ENCODE measurements at places on chromosomes 3 and 15.

- no peak for DNase-seq
These were observed 21.9 kb downstream of the ABTB1 start for GRCh38 chr3:127694467-127695215.

DNA sequence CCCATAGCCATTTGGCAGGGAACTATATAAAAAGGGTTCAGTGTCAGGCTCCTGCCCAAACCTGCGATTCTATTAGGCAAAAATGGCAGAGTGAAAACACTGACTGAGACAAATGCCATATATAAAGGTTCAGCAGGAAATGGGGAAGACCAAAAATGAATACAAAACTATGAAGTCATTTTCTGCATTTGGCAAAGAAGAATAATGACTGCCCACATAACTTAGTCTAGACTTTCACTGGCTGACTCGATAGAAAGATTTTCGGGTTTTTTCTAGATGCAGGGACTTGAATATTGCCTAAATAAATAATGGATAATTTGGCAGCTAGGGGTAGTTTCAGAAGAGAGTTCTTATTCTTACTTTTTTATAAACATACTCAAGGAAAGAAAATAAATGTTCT, 178.0 kb downstream of the TPRG1 start:
- peak; percentile 21 for DNase-seq

GRCh38 chr3:6448011-6448410, 412.9 kb upstream of the GRM7 start:
- DNase-seq: no peak

DNA sequence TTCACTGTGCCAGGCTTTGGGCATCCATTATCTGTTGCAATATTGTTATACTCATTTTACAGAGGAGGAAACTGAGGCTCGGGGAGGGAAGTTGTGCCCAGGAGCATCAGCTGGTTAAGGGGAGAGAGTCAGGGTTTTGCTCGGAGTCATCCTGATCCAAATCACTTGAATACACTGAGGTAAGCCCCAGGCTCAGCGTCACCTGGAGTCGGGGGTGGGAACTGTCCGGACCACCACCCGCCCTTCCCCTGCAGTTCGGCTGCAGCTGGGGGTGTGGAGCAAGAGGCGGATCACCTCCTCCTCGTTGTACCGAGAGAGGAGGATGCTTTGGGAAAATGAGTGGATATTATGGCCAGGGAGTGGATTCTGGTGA, 646 bp downstream of the HRH1 start:
- peak; percentile 18 for DNase-seq

DNA sequence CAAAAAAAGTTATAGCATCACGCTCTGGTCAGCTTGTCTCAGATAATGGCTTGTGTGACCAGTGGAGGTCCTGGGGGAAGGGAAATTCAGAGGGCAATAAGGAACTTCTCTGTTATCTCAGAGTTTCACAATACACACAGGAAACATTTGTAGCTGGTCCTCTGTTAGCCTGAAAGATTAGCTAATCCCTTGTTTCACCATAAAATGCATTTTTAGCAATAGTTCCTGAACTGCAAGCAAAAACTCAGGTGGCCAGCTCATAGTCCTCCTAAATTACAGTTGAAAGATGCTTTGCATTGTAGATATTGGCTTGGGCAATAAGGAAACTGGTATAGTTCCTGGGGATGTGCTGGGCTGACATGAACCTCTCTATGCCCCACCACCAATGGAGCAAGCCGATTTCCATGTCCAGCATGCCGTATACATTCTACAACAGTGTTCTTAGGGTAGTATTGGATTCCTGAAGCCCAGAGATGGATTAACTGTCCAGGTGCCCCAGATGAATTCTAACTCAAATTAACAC, 141.5 kb upstream of the TBL1XR1 start:
- DNase-seq: no peak

DNA sequence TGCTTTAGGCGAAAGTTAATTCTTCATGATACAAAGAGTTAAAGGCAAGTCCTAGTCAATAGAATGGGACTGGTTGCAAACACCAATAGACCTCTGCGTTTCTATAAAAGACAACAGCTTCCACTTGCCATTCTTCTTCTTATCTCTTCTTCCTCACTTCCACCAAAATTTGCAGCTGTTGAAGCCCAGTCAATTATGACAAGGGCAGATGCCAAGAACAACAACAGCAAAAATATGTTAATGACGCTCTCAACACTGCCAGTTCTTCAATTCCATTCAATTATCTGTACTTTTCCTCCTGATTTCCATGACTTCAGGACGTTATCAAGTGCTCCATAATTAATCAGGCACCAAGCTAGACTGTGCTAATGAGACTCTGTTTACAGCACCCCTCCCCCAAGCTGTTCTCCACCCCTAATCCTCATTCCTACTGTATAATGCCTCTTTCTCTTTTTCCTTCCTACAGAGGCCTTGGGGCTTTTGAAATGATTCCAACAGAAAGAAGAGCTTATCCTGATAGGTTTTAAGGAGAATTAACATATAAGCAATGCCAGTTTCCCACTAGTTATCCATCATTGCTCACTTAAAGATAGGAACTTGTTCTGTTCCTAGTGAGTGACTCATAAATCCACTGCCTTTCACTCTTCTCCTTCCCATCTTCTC, 1160.5 kb downstream of the IGSF11 start:
- no peak for DNase-seq

DNA sequence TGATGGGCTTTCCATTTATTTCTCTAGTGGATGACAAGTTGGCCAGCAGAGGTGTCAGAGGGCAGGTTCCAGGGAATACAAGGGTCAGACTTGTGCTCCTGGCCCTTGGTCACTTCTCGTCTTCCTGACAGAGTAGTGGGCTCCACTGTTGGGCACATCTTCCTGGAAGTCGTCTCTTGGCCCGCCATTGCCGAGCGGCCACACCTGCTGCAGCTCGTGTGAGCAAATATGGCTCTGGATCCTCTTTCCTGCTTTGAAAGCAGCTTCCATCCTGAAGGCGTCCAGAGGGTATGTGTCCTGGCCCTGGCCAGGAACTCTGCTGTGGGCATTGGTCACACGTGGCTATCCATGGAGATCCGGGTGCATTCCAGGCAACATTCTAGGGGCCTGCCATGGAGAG, 100.2 kb downstream of the SNRPN start:
- peak; percentile 4 for DNase-seq

DNA sequence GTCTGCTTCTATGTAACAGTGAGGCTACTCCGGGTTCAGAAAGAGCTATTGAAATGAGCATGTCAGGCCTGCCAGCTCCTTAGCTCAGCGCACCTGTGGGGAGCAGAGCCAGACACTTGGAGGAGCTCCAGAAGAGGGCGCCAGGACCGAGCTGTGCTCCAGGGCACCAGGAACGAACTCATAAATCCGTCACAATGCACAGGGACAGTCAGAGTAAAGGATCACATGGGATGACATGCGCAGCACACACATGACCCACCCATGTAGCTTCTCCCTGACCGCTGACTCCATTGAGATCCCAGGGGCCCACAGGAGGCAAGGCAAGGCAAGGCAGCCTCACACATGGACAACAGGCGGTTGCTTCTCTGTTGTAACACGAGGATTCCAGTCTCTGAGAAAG, 26.0 kb upstream of the GNB5 start:
- no peak for DNase-seq

DNA sequence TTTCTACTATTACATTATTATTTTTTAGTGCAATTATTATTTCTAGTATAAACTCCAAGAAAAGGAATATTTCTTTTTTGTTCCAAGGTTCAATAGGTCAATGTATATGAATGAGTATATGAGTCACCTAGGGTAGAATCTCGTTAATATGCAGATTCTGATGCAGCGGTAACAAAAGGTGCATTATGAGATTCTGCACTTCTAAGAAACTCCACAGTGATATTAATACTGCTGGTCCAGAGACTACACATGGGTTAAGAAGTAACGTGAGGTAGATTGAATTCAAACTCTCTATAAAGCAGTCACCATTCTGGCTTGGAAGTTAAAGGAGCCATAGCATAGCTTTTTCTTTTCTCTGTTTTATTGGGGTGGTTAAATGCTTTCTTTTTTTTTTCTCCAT, 596.2 kb upstream of the TBL1XR1 start:
- no peak for DNase-seq

- peak; percentile 49 for DNase-seq
These were observed 9.7 kb downstream of the TRPM7 start for GRCh38 chr15:50676799-50677483.

GRCh38 chr15:77580996-77581682, 51.6 kb downstream of the LINGO1 start:
- DNase-seq: no peak

DNA sequence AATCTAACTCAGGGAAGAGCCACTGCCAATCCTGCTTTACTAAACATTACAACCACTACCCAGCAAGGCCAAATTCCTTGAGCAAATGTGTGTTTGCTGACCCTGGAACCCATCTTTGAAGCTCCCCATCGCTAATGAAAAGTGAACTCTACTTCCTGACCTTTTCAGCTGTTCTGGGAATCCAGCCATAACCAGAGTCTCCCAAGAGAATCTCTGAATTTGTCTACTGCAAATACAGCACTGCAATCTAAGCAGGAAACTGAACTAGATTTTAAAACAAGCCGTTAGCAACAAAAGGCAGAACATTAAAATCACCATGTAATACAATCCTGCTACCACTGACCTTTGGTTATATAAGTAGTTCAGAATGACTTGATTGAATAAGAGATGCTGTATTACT, 309.2 kb downstream of the MAGI1 start:
- peak; percentile 44 for DNase-seq

DNA sequence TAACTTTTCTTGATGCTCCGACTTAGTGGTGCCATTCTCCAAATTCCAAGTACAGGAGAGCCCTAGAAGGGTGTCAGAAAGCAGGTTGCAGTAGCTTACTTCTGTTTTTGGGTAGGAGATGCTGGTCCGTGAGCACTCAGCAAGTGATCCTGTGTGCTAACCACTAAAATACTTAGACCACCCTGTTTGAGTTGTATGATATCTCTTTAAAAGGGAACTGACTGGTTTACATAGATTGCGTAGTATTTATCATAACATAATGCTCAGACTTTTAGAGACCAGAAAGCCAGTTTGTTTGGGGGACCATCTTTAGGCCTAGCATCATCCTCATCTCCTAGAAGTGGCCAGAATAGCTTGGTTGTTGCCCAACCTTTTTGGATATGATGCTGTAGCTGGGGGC, 26.7 kb downstream of the CTDSPL start:
- DNase-seq: no peak

DNA sequence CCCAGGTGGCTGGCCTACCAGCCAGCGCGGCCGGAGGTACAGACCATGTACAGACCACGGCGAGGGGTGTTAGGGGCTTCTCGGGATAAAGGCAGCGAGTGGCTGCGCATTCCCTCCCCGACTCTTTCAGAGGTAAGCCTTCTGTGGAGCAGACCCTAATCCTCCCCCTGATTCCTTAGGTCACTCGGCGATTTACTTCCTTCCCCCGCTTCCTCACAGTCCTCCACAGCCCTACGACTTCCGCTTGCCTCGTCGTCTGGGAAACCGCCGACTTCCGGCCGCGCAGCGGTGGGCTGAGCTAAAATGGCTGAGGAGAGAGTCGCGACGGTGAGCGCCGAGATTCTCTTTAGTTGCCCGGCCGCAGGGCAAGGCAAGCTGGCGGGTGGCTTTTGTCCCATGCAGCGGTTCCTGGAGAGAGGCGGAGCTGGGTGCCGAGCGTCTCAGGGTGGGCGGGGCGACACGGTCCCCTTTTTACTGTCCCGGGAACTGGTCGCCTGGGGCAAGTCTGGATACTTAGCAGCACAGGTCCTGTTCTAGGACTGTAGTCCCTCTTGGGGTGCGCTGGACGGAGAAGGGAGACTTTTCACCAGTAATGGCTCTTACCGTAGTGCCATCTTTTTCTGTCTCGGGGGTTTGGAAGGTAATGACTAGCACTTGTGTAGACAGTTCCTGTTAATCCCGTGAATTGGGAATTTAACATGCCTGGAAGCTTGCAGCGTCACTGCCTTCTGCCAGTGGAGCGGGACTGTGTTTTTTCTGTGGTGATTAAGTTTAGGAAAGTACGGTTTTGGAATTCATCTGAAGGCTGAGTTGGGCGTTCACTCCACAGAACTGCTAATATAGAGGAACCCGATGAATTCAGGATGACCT, at the start of the genes BBS4 and HIGD2B:
Gene BBS4 (plus strand): TSS at position 283 of the 870 bp plus-strand sequence. CDS start 21 bp downstream, at position 304.
Gene HIGD2B (minus strand): TSS at position 258 of the 870 bp plus-strand sequence. CDS start 9,808 bp downstream, outside the sequence.
- DNase-seq: peak; percentile 92

- no peak for DNase-seq
These were observed 27.0 kb downstream of the NDUFB4 start for GRCh38 chr3:120622870-120623726.

DNA sequence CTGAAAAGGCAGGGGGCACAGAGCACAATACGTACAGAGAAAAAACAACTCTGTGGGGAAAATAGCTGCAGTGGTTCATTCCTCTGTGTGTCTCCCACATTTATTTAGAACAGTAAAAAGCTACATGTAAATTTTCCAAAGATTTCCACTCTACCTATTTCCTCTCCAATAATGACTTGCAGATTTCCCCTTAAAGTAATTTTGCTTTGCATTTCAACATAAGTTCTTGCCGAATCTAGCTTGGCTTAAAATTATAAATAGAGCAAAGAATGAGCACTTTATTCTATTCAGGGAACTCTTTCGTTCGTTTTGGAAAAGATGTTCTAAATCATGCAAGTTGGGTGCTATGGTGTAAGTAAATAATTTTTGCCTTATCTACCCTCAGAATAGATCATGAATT, 58.2 kb upstream of the NR2E3 start:
- DNase-seq: no peak

DNA sequence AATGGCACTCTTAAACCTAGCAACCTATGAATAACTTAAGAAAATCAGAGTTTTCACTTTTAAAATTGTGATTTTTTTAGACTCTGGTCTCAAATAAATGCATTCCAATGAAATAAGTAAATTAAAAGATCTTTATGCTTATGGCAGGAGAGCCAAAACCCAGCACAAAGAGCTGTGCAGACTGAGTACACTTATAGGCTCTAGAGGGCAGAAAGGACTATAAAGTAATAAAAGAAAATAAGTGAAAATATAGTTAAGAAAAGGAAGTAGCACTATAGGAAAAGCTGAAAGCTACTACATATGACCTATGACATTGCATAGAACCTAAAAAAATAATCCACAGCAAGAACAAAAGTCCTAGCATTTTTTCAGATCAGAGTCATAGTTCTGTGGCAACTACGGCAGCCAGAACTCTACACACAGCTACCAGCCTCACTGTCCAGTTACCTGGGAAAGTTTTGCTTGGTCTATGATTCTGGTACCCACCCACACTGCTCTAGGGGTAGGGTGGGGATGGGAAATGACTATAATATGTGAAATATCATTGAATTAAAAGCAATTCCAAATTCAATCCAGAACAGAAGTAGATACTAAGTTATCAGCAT, 30.5 kb downstream of the CLASP2 start:
- DNase-seq: peak; percentile 50

All from AG20443 (cell line).